T-helper 1 cell treated with Interleukin-12 subunit alpha and Interleukin-12 subunit beta and Interleukin-4 antibody, amounts not matched to agents 30 ng/mL and 1 ng/mL, for 36 hours (primary cell): ENCODE measurements at places on chromosomes 11 and 22. TPM values are rescaled to one million over a fixed set of nuclear protein-coding genes. Genes with fewer than 3 reads are reported as not detected.

HBG1 gene
- total RNA-seq, result not detected in 2 replicates

MIOX gene
- total RNA-seq, result 0.32 TPM in 1 of 2 replicates, not detected in the other

PKP3 gene
- total RNA-seq, result not detected in 2 replicates

CSNK2A3 gene
- total RNA-seq, result 0.80 and 1.1 TPM in 2 replicates

ANO9 gene
- total RNA-seq, result 77.6 and 84.4 TPM in 2 replicates

CHRM1 gene
- not detected in 2 replicates for total RNA-seq

FOLR3 gene
- total RNA-seq, result not detected in 2 replicates

SCN3B gene
- total RNA-seq, result not detected in 2 replicates
